Suppressor macrophage (primary cell): ENCODE measurements at places on chromosomes 5 and 9.

DNA sequence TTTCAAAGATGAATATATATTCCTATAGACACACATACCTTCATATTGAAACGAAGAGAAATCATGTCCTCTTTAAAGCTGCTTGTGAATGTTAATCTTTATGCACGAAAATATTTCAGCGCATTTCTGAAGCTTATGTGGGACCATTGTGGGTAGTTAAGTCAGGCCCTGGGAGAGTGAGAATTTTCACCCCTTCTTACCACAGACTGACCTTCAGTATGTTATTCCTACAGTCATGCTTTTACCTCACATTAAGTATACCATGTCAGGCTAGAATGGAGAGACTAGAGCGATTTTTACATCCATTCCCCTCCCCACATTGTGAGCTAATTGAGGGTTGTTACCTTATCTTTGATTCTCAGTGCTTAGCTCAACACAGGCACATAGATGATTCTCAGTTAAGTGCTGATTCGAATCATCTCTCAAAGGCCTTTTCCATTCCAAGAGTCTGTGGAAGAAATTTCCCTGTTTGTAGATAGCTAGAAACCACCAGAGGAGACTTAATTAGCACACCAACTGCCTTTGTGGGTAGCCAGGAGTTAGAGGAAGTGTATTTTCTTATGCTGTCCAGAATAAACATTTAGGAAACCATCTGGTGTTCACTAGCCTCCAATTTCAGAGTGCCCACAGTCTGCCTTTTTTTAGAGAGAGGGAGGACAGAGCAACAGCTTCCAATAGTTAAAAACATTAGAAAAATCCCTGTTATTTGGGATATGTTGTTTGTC is 110.5 kb downstream of the MEGF10 start:
- DNase-seq: no peak

DNA sequence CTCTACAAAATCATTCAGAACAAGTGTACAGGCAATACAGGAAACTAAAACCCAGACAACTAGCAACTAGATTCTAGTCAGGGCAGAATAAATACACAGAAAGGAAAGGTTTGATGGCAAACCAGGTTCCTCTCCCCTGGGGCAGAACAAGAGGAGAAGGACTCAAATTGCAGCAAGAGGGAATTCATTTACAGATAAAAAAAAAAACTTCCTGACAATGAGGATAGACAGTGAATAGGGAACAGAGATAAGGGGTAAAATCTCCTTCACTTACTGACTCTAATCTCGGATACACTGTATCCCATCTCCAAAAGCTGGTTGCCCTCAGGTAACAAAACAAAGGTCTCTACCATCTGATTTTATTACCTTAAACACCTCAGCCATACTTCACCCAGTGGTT is 244.0 kb downstream of the SEC61B start:
- DNase-seq: no peak

DNA sequence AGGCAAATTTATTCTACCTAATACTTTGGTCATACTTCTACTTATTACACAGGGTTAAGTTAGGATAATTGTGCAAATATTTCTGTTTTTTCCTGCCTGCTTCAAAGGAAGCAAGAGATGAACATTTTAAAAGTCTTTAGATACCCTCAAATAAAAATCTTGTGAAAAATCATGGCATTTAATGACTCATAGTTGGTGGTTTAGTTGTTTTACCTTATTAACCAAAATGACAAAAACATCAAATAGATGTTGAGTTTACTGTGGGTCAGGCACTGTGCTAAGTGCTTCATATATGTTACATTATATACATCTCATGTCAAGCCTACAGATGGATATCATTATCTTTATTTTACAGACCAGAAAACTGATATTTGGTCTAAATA is 54.4 kb downstream of the ZNF474 start:
- DNase-seq: no peak

- no peak for DNase-seq
Observed at GRCh38 chr5:67286006-67286405, 89.4 kb upstream of the CD180 start.

DNA sequence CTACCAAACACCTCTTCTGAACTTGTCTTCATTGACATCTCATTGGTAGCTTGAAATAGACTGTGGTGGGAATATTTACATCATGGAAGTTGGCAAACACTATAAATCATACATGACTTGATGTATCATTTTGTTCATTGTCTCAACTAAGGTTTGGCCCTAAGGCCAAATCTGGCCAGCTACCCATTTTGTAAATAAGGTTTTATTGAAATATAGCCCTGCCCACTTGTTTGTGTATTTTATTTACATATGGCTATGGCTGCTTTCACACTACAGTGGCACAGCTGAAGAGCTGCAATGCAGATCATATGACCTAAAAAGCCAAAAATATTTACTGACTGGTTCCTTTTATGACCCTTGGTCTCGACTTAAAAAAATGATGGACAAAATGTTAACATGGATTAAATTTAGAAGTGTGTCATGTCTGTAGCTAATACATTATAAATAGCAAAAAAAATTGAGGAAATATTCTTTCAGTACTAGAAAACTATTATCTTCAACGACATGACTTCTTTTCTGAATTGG is 22.1 kb downstream of the FAM240B start:
- no peak for DNase-seq

DNA sequence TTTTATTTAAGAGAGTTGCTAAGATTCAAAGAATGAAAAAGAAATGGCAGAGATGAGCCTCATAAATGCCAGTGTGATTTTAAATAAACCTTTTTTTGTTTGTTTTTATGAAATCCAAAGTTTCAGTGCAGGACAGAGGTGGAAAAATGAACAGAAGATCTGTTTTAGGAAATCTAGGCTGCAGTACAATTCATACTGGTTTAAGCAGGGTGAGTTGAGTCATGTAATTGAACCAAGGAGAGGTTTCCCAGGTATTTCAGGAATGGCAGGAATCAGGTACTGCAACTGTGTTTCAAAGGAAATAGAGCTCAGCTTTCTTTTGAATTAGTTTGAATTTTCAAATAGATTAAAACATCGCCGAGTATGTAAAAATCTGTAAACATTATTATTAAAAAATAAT is 3.0 kb upstream of the ANKRD31 start:
- no peak for DNase-seq

DNA sequence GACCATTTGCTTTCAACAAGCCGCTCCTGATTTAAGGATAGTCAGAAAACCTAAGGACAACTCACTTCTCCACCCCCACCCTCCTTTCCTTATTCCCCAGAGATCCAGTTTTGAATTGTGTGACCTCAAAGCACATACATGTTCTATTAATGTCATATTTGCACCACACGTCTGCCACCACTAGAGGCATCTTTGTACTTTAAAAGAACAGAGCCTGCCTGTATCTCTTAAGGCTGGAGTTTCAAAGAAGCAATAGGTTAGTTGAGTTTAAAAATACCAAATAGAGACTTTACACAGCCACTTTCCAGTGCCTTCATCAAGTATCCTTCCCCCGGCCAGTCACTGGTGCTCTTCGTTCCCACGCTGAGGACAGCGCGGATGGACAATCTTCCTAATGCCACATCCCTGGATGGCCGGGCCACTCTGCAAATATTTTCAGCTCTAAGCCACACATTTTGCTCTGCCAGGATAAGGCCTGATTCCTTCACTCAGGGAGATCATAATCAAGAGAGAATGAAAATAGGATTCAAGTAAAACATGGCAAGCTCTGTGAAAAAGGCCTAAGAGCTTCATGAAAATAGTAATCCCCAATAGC is 146.3 kb downstream of the SNCAIP start:
- DNase-seq: no peak

DNA sequence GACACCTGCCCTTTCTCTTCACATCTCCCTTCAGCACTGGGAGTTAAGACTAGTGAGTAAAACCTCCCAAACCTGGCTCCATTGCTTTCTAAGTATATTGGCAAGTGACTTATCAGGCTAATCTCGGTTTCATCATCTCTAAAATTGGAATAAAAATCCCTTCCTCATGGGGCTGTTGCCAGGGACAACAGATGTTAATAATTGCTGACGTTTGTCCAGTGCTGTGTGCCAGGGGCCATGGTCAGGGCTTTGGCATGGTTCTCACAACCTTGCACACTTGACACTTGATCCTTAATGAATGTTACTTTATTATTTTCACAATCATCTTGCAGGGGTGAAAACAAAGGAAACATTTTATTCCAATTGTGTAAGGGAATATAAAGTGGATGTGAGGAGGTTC is 1262.0 kb upstream of the WWC1 start:
- no peak for DNase-seq

GRCh38 chr9:75108571-75108970 is 20.3 kb downstream of the OSTF1 start:
- peak; percentile 61 for DNase-seq

DNA sequence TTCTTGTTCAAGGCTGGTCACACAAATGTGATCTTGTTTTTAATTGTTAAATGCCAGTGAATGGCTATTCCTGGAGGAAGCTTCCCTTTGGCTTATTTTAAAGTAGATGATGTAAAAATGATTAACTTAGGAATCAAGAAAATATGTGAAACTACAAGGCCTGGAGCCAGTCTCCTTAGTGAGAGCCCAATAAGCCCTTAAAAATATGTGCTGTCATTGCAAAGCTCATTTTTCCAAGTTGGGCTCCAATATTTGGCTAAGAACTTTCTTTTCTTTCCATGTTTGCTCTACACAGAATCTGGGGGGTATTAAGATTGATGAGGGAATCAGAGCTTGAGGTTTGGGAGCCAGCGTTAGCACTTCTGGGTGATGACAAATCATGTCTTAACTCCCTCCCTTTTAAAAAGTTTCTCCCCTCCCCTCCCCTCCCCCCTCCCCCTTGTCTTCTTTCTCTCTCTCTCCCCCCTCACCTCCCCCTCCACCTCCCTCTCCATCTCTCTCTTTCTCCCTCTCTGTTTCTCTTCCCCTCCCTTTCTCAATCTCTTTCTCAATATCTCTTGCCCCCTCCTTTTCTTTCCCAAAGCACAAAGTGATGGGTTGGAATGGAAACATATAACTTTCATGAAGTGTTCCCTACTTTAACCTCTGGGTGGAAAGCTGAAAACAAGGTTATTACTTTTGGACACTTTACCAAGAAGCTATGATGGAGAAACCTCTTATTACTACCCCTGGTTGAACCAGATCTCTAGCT is 86.0 kb downstream of the FBXL7 start:
- DNase-seq: no peak

- DNase-seq: no peak
Observed at GRCh38 chr9:22175972-22176545, 167.0 kb upstream of the CDKN2B start.

- no peak for DNase-seq
Observed at GRCh38 chr5:114311281-114311680, 50.6 kb upstream of the KCNN2 start.

DNA sequence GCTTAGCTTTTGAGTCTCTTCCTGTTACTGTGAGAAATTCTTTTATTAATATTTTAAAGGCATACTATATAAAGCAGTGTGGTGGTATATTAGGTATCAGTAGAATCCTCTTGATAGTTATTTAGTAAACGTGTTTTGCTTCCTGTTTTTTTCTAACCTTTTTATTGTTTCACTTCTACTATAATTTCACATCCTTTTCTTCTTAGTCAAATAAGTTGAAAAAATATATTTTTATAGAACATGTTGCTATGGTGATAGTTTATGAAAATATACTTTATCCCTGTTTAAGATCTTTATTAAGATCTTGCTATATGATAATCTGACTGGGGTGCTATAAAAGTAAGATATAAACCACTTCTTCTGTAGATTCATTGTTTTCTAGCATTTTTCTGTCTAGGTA is 2.1 kb downstream of the POLK start:
- DNase-seq: no peak

DNA sequence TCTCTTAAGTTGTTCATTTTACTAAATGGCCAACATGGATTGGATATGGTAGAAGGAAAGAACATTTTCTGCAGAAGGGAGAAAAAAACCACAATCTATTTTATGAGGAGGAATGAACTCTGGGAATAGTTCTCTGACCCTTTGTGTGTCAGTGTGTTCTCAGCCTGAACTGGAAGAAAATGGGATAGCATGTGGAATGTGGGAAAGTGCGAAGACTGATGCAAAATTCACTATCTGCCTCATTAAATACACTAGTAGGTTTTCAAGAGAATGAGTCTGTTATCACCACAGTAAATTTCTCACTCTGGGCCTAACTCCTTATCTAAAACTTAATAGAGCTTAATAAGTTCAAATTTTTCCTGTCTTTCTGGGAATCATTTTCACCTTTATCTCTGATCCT is 22.7 kb downstream of the ITGA1 start:
- no peak for DNase-seq

GRCh38 chr5:148176480-148176879 is 8.1 kb downstream of the SPINK14 start:
- no peak for DNase-seq

- no peak for DNase-seq
Observed at GRCh38 chr5:2866662-2867372, 115.3 kb upstream of the IRX2 start.

GRCh38 chr9:95078939-95079338 is 238.6 kb downstream of the FANCC start:
- DNase-seq: no peak

GRCh38 chr9:34363619-34364351 is 12.9 kb downstream of the MYORG start:
- no peak for DNase-seq

DNA sequence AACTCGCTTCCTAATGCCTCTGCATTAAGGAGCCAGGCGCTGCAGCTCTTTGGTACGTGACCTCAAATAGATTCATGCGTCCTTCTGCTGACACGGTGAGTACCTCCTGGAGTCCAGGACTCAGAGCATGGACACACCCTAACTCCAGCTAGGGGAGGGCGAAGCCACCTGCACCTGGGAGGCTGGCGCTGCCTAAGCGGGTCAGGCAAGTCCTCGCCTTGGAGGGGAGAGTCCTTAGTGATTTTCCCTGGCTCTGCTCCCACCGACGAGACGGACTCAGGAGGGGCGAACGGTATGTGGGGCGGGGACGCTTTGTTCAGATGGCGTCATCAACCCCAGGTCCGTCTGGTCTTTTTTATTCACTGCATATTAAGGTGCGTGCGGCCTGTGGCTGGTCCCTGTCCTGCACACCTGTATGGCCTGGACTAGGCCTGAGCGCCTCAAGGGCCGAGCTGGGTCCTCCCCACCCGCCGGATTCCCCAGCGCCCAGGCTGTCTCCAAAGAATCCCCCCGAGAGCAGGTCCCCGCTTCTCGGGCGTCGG is 50.3 kb downstream of the NSUN2 start:
- no peak for DNase-seq

DNA sequence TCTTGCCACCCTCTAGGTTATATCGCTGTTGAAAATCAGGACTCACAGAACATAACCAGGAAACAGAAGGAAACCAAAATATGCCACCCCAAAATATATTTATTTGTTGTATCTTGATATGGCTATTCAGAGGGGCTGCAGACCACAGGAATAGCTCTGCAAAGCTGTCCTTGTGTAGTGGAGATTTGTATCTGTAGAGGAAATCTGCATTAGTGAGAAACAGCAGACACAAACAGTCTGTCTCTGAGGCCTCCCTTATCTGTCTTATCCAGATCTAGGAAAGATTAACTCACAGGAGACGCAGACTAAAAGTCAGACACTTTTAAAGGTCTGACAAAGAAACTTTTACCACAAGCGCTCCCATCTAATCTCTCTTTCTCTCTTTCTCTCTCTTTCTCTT is 54.1 kb upstream of the CEMIP2 start:
- DNase-seq: no peak
